Naive thymus-derived CD4-positive, alpha-beta T cell (primary cell): ENCODE measurements at places on chromosomes 16 and 17.

GRCh38 chr16:14486520-14487303 is 143.3 kb downstream of the PARN start:
- DNase-seq, result no peak
- H3K36me3 ChIP-seq, result no peaks in the 10 kb centered on the region
- H3K27ac ChIP-seq, result no peak overlapping the region
- no peaks in the 10 kb centered on the region for H3K4me1 ChIP-seq
- H3K4me3 ChIP-seq, result no peak overlapping the region

GRCh38 chr16:72938795-72939164 is 109.1 kb downstream of the ZFHX3 start:
- no peak overlapping the region for H3K4me3 ChIP-seq
- no peaks in the 10 kb centered on the region for H3K36me3 ChIP-seq
- H3K4me1 ChIP-seq, result no peaks in the 10 kb centered on the region
- DNase-seq, result no peak

GRCh38 chr17:5587438-5588032 is 3.2 kb upstream of the NLRP1 start:
- no peaks in the 10 kb centered on the region for H3K36me3 ChIP-seq
- DNase-seq, result peak; percentile 84
- H3K27me3 ChIP-seq, result no peaks in the 10 kb centered on the region
- H3K4me3 ChIP-seq, result no peak overlapping the region

DNA sequence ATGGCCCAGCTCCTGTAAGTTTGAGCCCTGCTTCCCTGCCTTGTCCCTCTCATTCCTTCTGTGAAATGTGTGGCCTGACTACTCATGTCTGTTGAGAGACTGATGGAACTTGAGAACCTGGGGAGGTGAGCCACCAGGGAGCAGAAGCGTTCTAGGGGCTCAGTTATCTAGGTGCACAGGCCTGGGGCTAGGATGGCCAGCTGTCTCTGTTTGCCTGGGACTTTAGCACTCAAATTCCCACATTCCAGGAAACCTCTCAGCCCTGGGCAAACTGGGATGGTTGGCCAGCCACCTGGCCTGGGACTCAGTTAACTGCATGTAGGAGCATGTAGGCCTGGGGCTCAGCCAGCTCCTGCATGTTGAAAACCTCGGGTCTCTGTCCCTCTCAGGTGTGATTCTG is 9.3 kb upstream of the EPN3 start:
- DNase-seq, result no peak
- no peaks in the 10 kb centered on the region for H3K36me3 ChIP-seq
- no peaks in the 10 kb centered on the region for H3K4me1 ChIP-seq
- H3K27me3 ChIP-seq, result no peaks in the 10 kb centered on the region

GRCh38 chr16:63981639-63982038 is 1140.2 kb downstream of the CDH11 start:
- H3K27ac ChIP-seq, result no peak overlapping the region
- no peaks in the 10 kb centered on the region for H3K36me3 ChIP-seq
- H3K4me1 ChIP-seq, result no peaks in the 10 kb centered on the region
- no peak for DNase-seq
- H3K4me3 ChIP-seq, result no peak overlapping the region
- no peaks in the 10 kb centered on the region for H3K27me3 ChIP-seq

GRCh38 chr16:966035-966434 is 4.7 kb downstream of the LMF1 start:
- H3K4me3 ChIP-seq, result no peak overlapping the region
- H3K36me3 ChIP-seq, result peaks cover 26% of the 10 kb centered on the region
- H3K27me3 ChIP-seq, result no peaks in the 10 kb centered on the region
- H3K27ac ChIP-seq, result peak overlapping the region; percentile 69

- no peak overlapping the region for H3K27ac ChIP-seq
- H3K36me3 ChIP-seq, result no peaks in the 10 kb centered on the region
- no peak overlapping the region for H3K4me3 ChIP-seq
Observed at GRCh38 chr16:11207646-11208045, 48.4 kb downstream of the SOCS1 start.

- H3K4me3 ChIP-seq, result no peak overlapping the region
- no peaks in the 10 kb centered on the region for H3K27me3 ChIP-seq
- no peaks in the 10 kb centered on the region for H3K36me3 ChIP-seq
- peak; percentile 76 for DNase-seq
- H3K27ac ChIP-seq, result no peak overlapping the region
Observed at GRCh38 chr17:43760254-43760852, 1.8 kb upstream of the SOST start.

DNA sequence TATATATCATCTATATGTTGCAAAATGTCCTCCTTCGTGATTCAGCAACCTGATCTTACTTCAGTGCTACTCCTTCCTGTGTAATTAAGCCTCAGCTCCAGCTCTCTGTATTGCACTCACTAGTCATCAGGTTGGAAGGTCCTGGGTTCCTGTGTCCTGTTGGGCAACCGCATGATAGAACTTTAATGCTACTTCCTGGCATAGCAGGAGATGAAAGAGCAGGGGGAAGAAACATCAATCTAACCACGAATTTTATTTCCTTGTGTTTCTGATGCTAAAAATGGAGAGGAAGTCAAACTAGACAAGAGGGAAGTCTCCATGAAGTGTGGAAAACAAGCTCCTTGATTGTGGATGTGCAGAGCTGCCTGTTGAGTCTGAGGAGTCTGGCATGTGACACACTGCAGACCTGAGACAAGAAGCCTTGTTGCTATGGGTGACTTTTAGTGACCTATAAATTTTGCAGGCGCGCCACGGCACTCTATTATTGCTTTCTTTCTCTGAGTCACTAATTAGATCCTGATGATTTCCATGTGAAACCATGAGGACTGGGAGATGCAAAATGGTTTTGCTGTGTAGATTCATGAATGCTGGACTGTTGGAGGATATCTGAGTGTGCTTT is 25.6 kb downstream of the IGSF6 start:
- H3K27me3 ChIP-seq, result no peaks in the 10 kb centered on the region
- no peak overlapping the region for H3K27ac ChIP-seq
- DNase-seq, result no peak
- H3K4me1 ChIP-seq, result peaks cover 15% of the 10 kb centered on the region
- peaks cover 4% of the 10 kb centered on the region for H3K36me3 ChIP-seq

DNA sequence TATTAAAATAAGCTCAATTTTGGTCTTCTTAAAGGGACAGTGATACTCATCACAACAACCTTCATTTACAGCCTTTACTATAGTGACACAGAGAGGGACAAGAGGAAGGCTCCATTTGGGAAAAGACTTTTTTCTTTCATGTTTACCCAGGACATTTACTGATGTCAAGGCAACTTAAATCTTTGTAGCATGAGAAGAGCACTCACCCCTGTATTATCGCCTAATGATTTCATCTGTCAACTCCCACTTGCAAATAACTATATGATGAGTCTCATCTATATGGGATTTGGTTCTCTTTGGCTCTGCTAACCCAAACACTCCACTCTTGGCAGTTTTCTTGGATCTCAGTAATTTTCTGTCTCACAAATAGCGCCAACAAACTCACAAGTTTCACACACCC is 24.1 kb downstream of the BLMH start:
- H3K4me1 ChIP-seq, result no peaks in the 10 kb centered on the region
- H3K27me3 ChIP-seq, result no peaks in the 10 kb centered on the region
- no peak overlapping the region for H3K27ac ChIP-seq
